Activated T-helper 2 cell treated with anti-CD3 and anti-CD28 coated beads, Interferon-gamma antibody, Interleukin-2, Interleukin-4, amounts not matched to agents 10 μg/mL and 5 μg/mL and 100 μg/mL, durations not matched to agents 14 hours and 24 hours and 36 hours (primary cell): ENCODE measurements at places on chromosomes 6 and 20. TPM values are rescaled to one million over a fixed set of nuclear protein-coding genes. Genes with fewer than 3 reads are reported as not detected.

DNA sequence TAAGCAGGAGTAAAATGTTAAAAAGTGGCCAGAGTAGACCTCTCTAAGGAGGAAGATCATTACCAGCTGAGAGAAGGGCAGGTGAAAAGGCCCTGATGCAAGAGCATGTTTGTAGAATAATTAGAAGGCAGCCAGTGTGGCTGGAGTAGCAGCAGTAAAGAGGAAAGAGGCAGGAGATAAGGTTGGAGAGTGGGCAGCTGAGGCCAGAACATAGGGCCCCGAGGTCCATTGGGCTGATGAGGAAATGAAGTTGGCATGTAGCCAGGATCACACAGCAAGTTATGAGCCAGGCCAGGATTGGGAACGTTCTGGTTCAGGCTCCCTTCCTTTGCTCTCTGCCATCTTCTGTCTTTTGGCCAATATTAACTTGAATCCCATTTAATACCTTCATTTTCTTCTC, 51.6 kb downstream of the RALY start:
- DNase-seq = no peak

- no peak for DNase-seq
Observed at GRCh38 chr6:4359108-4359730, 223.8 kb upstream of the ECI2 start.

- no peak for DNase-seq
Observed at GRCh38 chr6:122650403-122650802, 40.2 kb downstream of the PKIB start.

CYP39A1 gene
- total RNA-seq = not detected in 2 replicates

DNA sequence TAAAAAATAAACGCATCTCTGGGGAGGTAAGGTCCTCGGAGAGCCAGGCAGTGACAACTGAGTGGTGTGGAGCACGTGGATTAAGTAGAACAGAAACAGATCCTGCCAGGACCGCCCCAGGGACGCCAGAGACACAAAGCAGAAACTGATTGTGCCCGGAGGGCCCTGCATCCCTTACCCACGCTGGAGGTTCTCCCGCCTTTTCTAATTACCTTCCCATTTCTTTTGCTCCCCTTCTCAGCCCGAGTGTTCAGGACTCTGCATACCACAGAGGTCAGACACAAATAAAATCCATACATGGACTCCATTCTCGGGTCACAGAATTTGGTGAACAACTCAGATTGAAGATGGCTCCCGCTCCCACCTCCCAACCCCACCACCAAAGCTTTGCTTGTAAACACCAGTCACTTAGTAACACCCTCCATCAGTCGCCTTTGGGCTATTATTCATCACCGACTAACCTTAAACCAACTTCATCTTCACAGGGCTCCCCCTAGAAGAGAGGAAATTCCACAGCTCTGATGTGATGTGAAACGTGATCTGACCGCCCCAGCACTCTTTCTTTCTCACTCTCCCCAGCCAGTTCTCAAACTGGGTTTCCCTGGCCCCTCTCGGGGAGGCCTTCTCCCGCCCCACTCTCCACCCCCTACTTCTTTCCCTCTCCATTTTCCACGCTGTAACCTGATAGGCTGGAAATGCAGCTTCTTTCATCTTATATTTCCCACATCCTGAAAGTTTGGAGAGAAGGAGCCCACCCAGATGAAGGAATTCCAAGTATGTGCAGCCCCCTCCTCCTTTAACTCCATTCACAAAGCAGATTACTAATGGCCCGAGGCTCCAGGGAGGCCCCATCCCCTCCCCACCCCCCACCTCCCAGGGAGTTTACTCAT, 32.5 kb upstream of the PIM1 start:
- DNase-seq = no peak

- DNase-seq = no peak
Observed at GRCh38 chr6:121694389-121694788, 258.9 kb downstream of the GJA1 start.

CDH22 gene
- not detected in 2 replicates for total RNA-seq

DNA sequence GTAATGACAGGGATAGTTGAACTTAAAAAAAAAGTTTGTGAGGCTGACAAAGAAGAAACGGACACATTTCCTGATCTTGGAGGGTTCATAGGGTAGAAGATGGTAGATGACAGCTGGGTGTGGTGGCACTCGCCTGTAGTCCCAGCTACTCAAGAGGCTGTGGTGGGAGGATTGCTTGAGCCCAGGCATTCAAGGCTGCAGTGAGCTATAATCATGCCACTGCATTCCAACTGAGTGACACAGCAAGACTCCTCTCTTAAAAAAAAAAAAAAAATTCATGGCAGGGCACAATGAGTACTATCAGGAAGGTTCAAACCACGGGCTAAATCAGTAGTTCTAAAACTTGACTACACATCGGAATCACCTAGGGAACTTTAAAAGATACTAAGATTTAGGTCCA, 2.0 kb upstream of the MICA start:
- DNase-seq = no peak

GRCh38 chr6:42368181-42368580, 83.5 kb downstream of the TRERF1 start:
- peak; percentile 37 for DNase-seq

OR2H2 gene
- not detected in 2 replicates for total RNA-seq

DEFB125 gene
- not detected in 2 replicates for total RNA-seq

DNA sequence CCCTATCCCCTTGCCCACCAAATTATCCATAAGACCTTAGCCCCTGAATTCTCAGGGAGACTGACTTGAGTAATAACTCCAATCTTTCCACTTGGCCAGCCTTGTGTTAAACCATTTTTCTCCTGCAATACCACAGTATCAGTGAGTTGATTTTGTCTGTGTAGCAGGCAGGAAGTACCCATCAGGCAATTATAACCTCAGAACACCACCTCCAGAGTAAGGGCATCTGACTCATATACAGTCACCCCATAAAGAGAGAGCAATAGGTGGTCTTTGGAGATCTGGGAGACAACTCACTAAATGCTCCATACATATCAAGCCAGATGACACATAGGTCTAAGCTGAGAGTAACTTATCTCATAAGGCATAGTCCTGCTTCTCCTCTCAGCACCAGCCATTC, 83.7 kb downstream of the FILIP1 start:
- no peak for DNase-seq

DNA sequence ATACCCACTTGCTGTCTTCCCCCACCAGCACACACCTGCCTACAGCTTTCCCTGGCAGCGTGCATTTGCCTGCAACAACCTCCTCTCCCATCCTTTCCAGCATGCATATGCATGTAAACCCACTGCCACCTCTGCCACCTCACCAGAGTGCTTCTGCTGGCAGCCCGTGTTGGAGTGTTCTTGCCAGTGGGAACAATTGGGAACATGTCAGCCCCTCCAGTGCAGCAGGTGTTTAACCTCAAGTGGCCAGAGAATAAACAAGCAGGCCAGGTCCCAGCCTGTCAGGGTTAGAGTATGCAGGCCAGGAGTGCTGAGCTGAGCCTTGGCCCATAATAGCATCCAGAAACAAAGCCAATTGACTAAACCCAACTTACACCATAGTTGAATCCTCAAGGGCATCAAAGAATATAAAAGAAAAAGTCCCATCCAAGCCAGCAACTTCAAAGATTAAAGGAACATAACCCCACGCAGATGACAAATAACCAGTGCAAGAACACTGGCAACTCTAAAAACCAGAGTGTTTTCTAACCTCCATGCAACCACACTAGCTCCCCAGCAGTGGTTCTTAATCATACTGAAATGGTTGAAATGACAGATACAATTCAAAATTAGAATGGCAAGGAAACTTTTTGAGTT, 1212.1 kb upstream of the CITED2 start:
- DNase-seq = peak; percentile 16

- no peak for DNase-seq
Observed at GRCh38 chr6:28643017-28643740, 117.5 kb downstream of the GPX5 start.

GRCh38 chr6:110653381-110653780, 161.9 kb downstream of the CDK19 start:
- DNase-seq = no peak

TXNDC5 gene
- 113 and 117 TPM in 2 replicates for total RNA-seq

- DNase-seq = no peak
Observed at GRCh38 chr20:54004445-54004844, 65.9 kb downstream of the BCAS1 start.

DNA sequence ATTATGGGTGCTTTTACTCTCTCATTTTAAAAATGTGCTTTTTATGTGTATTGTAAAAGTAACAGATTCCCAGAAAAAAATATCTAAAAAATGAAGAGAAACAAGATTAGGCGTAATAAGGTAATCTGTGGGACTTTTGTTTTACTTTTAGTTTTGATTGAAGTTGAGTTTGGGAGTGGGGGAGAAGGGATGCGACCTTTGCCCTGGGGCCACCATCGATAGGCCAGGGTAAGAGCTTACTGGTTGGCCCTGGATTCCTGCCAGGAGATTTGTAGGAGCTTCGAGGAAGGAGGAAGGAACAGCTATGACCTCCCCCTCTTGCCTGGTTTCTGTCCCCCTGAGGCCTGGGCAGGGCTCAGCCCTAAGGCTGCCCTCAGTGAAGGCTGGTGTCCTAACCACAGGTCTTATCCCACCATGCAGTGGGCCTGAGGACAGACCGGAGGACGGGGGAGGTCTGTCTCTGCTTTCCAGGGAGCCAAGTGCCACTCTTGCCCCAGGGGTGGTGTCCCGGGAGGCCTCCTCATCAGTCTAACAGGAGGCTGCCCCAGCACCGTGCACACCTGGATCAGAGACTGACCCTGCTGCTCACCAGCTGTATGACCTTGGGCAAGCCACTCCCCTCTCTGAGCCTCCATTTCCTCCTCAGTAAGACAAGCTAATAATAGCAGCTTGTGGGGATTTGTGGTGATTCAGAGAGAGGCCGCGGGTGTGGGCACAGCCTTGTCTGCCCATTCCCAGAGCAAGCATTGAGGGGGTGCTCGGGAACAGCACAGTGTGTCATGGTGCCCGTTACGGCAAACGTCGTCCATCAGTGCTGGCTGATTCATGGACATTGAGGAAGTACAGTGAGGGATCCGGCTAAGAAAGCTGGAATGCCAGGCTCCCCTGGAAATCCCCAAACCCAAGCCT, 21.2 kb downstream of the TGM2 start:
- DNase-seq = no peak

THBS2 gene
- not detected in 2 replicates for total RNA-seq

DNA sequence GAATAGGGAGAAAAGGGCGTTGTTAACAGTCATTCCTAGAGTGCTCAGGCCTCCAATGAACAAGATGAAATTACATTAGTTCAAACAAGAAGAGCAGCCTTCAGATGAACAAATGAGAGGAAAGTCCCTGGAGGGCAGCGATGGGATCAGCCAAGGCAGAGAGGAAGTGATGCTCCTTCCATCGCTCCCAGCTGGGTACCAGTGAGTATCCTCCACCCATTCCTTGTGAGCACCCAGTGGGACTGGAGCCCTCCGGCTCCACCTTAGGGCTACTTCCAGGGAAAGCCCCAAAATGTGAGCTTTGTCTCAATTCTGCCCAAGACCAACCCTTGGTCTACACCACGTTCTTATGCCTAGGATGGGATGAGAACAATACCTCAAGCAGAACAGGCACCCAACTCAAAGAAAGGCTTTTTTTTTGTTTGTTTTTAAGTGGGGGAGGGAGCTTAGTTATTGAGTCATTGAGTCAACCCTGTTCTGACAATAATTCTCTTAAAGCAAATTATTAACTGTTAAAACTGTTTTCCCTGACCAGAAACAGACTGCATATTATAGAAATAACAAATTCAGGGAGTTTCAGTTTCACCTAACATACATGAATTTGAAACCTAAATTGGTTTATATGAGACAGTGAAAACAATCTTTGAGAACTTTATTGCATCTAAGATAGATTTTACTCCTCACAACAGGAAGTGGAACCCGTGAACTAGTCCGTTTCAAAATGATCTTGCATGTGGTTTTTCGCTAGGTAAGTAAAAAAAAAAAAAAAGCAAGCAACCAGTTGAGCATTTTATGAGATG, 106.9 kb downstream of the IPCEF1 start:
- DNase-seq = peak; percentile 23

FOXS1 gene
- total RNA-seq = not detected in 2 replicates

DNA sequence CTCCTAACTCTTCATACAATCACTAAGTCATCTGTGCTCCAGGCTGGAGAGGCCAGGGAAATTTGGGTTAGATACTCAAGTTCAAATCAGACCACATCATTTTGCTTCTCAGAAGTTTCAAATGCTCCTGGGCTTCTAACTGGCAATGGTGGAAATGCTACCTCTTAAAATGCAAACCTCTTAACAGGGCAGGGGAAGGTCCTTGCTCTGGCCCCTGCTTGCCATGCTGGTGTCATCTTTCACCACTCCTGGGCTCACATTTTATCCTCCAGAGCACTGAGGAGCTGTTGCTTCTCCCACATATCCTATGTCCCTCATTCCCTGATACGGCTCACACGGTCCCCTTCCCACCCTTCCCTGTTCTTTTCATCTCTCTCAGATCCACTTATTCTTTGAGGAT, 41.8 kb upstream of the NT5E start:
- no peak for DNase-seq

BPIFA1 gene
- not detected in 2 replicates for total RNA-seq

GRCh38 chr20:12875510-12875909, 133.3 kb upstream of the SPTLC3 start:
- DNase-seq = no peak

GRCh38 chr20:62061851-62062423, 3.7 kb downstream of the TAF4 start:
- DNase-seq = no peak
